Progenitor cell of endocrine pancreas (in vitro differentiated cells): ENCODE measurements at places on chromosomes 5 and 9.

DNA sequence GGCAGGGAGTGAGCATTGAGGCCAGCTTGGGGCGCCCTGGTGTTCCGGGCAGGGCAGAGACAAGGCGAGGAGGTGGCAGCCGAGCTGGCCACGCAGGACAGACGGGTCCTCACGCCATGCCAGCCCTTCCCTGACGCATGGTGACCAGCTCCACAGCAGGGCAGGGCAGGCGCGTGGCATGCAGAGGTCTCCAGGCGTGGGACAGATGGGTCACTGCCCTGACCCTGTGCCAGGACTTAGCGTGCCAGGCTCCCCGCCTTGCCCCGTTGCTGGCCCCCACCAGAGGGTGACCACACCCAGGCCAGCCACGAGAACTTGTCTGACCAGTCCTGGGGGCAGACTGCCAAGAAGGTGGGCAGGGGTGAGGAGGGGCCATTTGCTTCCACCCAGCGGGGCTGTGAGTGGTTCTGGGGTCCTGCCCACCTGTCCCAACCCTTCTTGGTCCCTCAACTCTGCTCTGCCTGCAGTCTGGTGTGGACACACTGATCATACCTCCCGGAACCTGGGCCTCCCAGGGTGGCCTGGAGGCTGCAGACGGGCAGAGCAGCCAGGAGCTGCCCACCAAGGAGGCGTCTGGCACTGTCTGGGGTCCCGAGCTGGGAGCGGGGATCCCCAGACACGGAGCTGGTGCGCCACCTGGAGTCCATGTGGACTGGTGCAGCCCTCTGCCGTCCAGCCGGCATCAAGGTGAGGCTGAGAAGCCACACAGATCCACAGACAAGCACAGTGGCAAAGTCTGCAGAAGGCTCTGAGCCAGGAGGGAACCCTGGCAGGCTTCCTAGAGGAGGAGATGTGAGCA, at the start of gene RNF224:
Gene RNF224, plus strand, starts transcription at position 449 of the 799 bp plus-strand sequence. CDS start 834 bp downstream, outside the sequence.
- DNase-seq, result peak; percentile 80

GRCh38 chr5:125408448-125409233, 662.2 kb upstream of the ZNF608 start:
- no peak for DNase-seq

GRCh38 chr5:141669520-141669919, 12.5 kb downstream of the ARAP3 start:
- no peak for DNase-seq

DNA sequence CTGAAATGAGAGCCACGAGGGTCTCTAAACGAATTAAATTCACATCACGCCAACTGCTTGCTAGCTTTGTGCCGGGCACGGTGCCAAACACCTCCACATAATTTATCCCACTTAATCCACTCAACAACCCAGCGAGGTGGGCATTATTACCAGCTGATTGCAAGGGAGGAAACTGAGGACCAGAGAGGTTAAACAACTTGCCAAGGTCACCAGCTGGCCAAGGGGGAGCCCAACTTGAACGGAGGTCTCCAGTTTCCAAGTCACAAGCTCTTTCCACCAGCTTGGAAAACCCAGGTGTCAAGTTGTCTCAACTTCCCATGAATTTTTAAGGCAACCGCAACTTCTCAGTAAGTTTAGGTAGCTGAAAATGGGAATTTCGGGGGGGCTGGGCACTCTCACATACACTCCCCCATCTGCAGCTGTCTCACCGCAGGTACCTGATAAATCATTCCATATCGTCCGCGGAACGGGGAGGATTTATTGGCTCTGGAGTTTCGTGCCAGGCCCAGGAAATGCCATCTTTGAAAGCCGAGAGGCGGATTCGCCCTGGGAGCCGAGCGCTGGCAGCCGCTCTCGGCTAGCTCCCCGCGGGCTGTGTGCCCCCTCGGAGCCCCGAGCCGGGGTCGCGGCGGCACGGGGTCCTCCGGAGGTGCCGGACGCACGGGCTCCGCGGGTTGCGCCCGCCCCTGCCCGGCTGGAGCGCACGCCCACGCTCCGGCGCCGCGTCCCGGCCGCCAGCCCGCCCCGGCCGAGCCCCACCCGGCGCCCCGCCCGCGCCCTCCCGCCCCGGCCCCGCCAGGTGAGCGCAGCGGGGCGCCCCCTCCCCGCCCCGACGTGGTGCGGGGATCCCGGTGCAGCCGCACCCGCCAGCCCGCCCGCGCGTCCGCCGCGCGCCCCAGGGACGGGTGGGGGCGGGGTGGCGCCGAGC, 617 bp downstream of the PTPN3 start:
- no peak for DNase-seq

GRCh38 chr5:143898381-143898780, 86.4 kb downstream of the HMHB1 start:
- DNase-seq, result no peak

DNA sequence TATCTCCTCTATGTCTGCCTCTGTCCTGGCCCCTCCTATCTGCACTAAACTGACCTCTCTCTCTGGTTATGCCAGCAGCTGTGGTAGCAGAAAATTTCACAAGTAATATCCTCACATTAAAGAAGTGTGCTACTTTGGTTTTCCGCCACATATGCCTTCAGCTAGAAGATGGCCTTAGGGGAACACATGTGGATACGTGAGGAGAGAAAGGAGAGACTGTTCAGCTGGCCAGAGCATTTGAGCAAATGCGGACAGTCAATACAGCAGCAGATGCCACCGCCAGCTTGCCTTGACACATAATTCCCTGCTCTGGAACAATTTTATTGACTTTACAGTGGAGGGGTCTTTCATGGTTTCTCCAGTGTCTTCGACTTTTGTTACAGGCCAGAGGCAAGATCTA, 434.6 kb downstream of the TAF11L14 start:
- no peak for DNase-seq
